ENCODE measurements at places on chromosomes 1 and 21. TPM values are rescaled to one million over a fixed set of nuclear protein-coding genes. Genes with fewer than 3 reads are reported as not detected.

Gene COL24A1
- not detected for total RNA-seq

Gene CENPS
- total RNA-seq, result 5.5 TPM

Gene C1orf141
- not detected for total RNA-seq

Gene CFHR3
- total RNA-seq, result not detected

Gene MAP3K21
- total RNA-seq, result 0.39 TPM

Gene TRAF3IP3
- total RNA-seq, result not detected

Gene AGT
- total RNA-seq, result not detected

Gene CSF3R
- not detected for total RNA-seq

Gene NRAS
- 95.1 TPM for total RNA-seq

Gene OPRD1
- not detected for total RNA-seq

Gene USH2A
- total RNA-seq, result not detected

Gene SLC1A7
- total RNA-seq, result not detected
